Activated T-cell treated with anti-CD3 and anti-CD28 coated beads, Interleukin-2, amount 50 U/mL, for 24 hours (primary cell): ENCODE measurements at places on chromosomes 1 and 21.

DNA sequence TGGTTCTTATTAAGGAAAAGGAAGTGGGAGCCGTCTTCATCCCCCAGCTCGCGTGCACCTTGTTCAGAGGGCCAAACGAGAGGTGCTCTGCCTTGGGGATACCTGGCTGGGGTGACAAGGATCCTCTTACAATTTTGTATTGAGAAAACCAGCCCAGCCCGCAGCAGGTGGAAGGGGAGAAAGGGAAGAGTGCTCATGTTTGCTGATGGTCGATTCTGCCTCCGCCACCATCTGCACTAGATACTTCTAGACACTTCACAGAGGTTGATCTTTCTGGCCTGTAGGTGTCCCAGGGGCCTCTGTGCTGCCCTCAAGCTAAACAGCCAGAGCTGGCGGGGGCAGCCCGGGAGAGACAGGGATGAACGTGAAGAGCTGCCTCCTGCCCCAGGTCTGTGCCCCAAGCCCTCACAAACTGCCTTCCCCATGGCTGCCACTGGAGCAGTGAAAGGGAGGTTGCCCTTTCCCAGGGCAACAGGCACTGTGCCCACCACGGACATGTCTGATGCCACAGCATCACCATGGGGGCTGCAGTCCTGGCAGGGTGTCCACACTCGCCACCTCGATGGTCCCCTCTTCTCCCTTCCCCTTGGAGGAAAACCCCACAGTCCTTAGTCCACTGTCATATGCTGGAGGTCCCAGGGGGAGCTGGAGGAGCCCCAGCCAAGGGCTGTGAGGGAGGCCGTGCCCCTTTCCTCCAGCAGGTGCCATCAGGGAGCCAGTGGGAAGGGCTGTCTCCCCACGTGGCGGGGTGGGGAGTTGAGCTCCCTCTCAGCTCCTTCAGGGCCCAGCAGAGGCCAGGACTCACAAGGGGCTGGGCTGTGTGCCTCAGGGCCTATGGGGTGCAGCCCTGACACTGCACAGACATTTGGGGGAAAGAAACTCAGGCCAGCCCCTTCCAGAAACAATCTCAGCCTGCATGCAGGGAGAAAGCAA lies 8.1 kb downstream of the ADPRS start:
- no peak for DNase-seq
- H3K36me3 ChIP-seq, result peaks cover 49% of the 10 kb centered on the region
- H3K4me3 ChIP-seq, result no peak overlapping the region
- peaks cover 6% of the 10 kb centered on the region for H3K4me1 ChIP-seq
- no peaks in the 10 kb centered on the region for H3K27me3 ChIP-seq

GRCh38 chr1:162139211-162139610 lies 69.7 kb downstream of the NOS1AP start:
- no peaks in the 10 kb centered on the region for H3K4me1 ChIP-seq
- H3K27ac ChIP-seq, result no peak overlapping the region
- H3K27me3 ChIP-seq, result peaks cover 29% of the 10 kb centered on the region
- H3K4me3 ChIP-seq, result no peak overlapping the region

DNA sequence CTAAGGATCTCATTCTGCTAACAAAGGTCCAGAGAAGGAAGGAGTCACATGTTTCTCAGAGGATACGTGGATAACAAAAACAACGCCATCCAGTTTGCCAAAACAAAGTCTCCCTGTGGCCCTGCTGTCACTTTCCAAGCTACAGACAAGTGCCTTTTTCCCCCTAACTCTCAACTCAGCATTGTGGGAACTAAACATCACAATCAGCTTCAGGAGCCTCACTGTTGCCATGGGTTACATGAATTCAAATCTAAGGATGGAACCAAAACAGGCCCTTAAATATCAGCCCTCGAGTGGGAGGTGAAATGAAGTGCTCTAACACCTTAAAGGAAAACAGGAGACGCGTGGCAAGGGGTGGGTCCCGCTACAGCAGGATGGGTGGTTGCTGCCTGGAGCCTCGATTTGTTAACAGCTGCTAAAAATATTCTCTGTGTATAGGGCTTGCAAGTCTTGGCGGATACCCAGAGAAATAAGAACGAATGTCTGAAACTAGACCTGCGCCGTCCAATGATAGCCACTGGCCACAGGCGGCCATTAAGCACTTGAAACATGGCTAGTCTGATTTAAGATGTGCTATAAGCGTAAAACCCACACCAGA lies 66.4 kb upstream of the SOD1 start:
- no peak overlapping the region for H3K4me3 ChIP-seq
- no peaks in the 10 kb centered on the region for H3K27me3 ChIP-seq
- H3K27ac ChIP-seq, result no peak overlapping the region
- no peak for DNase-seq
- no peaks in the 10 kb centered on the region for H3K4me1 ChIP-seq

DNA sequence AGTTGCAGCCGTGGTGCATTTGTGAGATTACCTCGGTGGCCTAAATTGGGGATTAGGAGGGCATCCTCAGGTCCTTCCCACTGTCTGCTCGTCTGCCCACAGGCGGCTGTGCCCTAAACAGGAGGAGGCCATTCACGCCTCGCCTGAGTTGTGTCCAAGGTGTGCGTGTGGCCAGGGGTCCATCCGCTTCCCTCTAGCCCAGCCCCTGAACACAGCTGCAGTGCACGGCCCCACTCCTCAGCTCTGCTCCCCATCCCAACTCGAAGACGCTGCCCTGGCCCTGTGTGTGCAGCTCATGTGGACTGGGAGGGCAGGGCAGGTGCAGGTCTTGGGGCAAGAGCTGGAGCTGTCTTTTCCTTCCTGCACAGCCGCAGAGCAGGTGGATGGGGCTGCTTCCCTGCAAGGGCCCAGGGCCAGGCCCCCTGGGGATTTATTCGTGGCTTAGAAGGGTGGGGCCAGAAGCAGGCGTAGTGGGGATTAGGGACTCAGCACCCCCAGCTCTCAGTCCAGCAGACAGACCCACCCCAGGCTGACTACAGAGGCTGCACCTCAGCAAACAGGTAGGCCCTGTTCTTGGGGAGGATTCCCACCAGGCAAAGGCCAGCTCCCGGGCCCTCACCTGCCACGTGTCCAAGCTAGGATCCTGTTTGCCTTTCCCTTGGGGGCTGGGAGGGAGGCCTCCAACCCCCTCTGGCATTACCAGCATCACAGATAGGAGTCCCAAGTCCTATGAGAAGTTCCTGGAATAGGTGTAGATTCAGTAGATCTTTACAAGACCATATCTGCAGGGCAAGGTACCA lies 4.3 kb downstream of the GUK1 start:
- H3K4me1 ChIP-seq, result peaks cover 35% of the 10 kb centered on the region
- H3K4me3 ChIP-seq, result no peak overlapping the region
- H3K36me3 ChIP-seq, result peaks cover 77% of the 10 kb centered on the region
- DNase-seq, result no peak
- peak overlapping the region; percentile 55 for H3K27ac ChIP-seq

DNA sequence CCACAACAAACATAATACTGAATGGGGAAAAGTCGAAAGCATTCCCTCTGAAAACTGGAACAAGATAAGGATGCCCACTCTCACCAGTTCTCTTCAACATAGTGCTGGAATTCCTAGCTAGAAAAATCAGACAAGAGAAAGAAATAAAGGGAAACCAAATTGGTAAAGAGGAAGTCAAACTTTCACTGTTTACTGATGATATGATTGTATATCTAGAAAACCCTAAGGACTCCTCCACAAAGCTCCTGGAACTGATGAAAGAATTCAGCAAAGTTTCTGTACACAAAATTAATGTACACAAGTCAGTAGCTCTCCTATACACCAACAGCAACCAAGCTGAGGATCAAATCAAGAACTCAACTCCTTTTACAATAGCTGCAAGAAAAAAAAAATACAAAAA lies 6.9 kb upstream of the F13B start:
- no peaks in the 10 kb centered on the region for H3K36me3 ChIP-seq
- H3K4me1 ChIP-seq, result no peaks in the 10 kb centered on the region
- H3K27me3 ChIP-seq, result peaks cover 9% of the 10 kb centered on the region
- DNase-seq, result no peak

DNA sequence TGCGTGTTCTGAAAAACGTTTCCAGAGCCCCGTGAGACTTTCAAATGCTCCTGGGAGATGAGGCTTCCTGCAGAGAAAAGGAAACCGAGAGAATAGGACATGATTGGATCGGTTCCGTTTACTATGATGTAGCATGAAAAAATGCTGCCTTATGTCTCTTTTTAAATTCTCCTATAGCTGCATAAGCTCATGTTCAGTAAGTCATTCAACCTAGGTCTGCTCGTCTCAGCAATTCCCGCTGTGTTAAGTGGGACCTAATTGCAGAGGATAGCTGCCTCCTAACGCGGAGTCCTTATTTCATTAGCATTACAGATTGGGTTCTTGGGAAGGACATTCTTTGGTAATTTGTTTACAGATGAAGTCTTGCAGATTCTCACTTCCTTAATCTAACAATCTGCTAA lies 165.3 kb downstream of the GALNT2 start:
- peaks cover 65% of the 10 kb centered on the region for H3K36me3 ChIP-seq
- peaks cover 20% of the 10 kb centered on the region for H3K4me1 ChIP-seq
- no peak for DNase-seq
- H3K4me3 ChIP-seq, result no peak overlapping the region

- peaks cover 39% of the 10 kb centered on the region for H3K27me3 ChIP-seq
These were observed 9.9 kb downstream of the CDKN2C start for GRCh38 chr1:50979937-50980336.

GRCh38 chr1:214452152-214452784 lies 99.1 kb downstream of the PTPN14 start:
- H3K27ac ChIP-seq, result peak overlapping the region; percentile 55
- peaks cover 27% of the 10 kb centered on the region for H3K27me3 ChIP-seq
- H3K4me3 ChIP-seq, result no peak overlapping the region

DNA sequence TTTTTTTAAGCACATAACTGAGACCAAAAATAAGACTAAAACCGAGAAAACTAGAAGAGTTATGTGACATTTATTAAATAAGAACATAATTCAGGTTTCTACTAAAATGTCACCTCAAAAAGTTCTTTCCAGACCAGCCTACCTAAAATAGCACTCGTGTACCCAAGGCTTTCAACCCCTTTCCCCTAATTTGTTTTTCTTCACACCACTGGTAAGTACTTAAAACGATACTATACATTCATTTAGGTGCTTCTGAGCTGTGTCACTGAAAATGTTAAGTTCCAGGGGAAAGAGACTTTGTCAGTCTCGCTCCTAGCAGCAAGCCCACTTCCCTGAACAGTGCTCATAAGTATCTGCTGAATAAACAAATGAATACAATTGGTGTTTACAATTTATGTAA lies 6.8 kb downstream of the RRAGC start:
- H3K4me1 ChIP-seq, result peaks cover 50% of the 10 kb centered on the region
- H3K27ac ChIP-seq, result peak overlapping the region; percentile 86
- peak overlapping the region; percentile 29 for H3K4me3 ChIP-seq
- peaks cover 78% of the 10 kb centered on the region for H3K36me3 ChIP-seq
- DNase-seq, result no peak

DNA sequence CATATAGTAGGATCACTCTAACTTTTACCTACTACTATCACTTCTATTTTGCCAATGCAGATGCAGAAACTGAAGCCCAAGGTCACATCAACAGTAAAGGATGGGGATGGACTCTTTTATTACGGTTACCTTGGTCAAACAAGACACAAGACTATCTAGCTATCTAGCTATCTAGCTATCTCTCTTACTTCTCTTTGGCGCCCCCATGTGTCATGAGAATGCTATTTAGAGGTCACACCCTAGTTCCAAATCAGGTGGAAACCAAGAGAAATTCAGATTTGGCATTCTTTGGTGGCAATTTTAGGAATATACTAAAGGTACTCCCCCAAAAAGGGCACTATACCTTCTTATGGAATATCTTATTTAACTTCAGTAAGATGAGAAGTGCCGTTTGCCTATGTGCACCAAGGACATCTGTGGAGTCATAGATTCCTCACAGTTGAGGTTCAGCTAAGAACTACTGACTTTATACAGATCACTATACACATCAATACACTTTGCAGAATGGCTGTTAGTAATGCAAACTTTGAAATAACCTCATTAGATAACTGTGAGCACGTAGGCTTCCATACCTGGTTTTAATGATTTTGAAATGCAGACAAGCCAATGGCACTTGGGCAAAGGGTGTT lies 6.7 kb downstream of the ZNF648 start:
- peaks cover 4% of the 10 kb centered on the region for H3K4me1 ChIP-seq
- H3K36me3 ChIP-seq, result no peaks in the 10 kb centered on the region
- no peak overlapping the region for H3K4me3 ChIP-seq
- DNase-seq, result no peak
- no peak overlapping the region for H3K27ac ChIP-seq
- peaks cover 34% of the 10 kb centered on the region for H3K27me3 ChIP-seq

- no peak overlapping the region for H3K27ac ChIP-seq
- H3K36me3 ChIP-seq, result no peaks in the 10 kb centered on the region
- H3K4me3 ChIP-seq, result no peak overlapping the region
- peaks cover 48% of the 10 kb centered on the region for H3K4me1 ChIP-seq
- peaks cover 24% of the 10 kb centered on the region for H3K27me3 ChIP-seq
These were observed 75.7 kb downstream of the BCAR3 start for GRCh38 chr1:93605812-93606512.

- no peak for DNase-seq
- no peak overlapping the region for H3K4me3 ChIP-seq
- H3K4me1 ChIP-seq, result no peaks in the 10 kb centered on the region
- H3K36me3 ChIP-seq, result no peaks in the 10 kb centered on the region
These were observed 292.1 kb upstream of the SNX7 start for GRCh38 chr1:98369463-98369862.

GRCh38 chr1:22444856-22445255 lies 6.8 kb upstream of the ZBTB40 start:
- no peaks in the 10 kb centered on the region for H3K4me1 ChIP-seq
- no peak for DNase-seq
- H3K4me3 ChIP-seq, result no peak overlapping the region
- no peak overlapping the region for H3K27ac ChIP-seq

DNA sequence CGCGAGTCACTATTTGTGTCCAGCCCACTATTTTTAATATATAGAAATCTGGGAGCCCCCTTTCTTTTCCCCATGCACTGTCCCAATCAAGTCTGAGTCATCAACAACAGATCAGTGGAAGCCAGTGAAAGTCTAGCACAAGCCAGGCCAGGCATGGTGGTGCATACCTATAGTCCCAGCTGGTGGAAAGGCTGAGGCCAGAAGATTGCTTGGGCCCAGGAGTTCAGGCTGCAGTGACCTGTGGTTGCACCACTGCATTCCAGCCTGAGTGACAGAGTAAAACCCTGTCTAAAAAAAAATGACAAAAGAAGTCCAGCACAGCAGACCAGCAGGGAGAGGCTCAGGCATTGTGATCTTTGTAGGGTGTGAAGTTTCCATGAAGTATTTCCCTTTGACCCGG lies 9.0 kb upstream of the RPL5 start:
- H3K36me3 ChIP-seq, result no peaks in the 10 kb centered on the region
- no peak overlapping the region for H3K27ac ChIP-seq
- H3K4me3 ChIP-seq, result no peak overlapping the region
- H3K27me3 ChIP-seq, result peaks cover 3% of the 10 kb centered on the region
